ENCODE measurements at places on chromosomes 7 and 10.
A peak's percentile ranks its signal among the peaks of the same experiment; 100 is the strongest.

- no peak for DNase-seq
Measured at GRCh38 chr7:42096681-42097561, 140.1 kb downstream of the GLI3 start.

GRCh38 chr7:107387128-107387527 is 82.7 kb upstream of the GPR22 start:
- peak; percentile 19 for DNase-seq

GRCh38 chr10:12259988-12260387 is 64.0 kb downstream of the CDC123 start:
- DNase-seq: no peak

DNA sequence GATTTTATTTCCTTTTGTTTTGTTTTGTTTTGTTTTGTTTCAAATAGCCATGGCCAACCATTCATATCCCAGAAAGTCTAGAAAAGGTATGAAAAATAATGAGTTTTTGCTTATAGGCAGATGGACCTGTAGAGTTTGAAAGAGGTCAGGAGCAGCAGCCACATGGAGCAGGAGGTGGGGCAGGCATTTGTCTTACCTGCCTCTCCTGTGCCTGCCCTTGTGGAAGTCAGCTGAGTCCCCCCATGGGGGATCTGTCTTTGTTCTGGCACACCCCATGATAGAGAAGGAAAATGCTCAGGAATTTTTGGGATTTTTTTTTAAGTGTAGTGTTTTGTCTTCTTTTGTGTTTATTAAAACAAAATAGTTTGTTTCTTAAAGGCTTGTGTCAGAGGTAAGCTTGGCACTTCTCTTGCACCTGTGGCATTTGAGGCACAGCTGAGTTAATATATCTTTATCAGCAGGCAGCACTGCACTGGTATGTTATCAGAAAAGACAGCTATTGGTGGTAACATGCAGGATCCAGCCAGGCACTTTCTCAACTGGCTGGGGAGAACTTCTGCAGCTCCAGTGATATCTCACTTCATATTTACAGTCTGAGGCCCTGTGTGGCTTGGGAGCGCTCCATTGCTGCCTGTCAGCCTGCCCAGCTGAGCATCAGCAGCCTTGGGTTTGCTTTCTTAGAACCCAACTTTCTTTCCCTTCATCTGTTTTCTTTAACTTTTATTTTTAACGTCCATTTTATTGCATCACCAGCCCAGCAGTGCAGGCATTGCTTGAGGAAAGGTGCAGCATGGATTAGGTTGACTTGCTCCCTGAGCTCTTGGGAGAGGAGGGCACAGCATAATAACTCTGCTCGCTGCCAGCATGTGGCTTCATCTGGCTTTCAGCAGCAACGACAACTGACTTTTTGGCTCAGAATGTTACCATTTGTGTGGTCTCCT is 44.4 kb downstream of the LRRC4 start:
- DNase-seq: no peak

GRCh38 chr10:23826421-23826820 is 382.5 kb upstream of the KIAA1217 start:
- peak; percentile 75 for DNase-seq

DNA sequence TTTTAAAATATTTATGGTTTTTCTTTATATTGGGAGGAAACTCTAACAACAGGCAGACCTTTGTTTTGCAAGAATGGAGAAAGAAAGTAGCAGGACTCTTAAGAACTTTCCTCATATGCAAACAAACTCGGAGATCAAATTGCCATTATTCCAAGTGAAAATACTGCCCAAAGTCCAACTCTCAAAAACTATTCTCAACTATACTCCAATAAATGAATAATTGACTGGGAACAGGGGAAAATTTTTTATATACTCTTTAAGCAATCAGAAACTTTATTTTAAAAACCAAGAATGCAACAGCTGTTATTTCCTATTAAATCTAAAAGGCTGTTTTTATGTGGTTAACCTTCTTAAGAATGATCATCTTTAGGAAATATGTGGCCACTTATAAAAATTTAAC is 101.9 kb downstream of the COL28A1 start:
- no peak for DNase-seq

DNA sequence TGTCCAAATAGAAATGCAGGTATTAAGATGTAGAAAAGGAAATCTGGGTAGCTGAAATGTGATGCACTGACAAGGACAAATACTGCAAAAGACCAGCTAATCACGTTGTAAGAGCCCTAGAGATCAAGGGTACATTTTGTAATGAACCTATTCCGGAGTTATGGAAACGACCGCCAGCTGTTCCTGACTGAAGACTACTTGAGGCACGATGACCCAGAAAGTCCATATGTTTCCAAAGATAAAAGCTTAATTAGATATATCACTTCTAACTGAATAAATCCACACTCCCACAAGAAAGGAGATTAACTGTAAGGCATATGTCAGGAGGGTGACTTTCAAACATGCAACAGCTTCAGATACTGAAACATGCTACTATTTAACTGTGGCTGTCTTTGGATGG is 253.5 kb downstream of the NSUN6 start:
- no peak for DNase-seq

DNA sequence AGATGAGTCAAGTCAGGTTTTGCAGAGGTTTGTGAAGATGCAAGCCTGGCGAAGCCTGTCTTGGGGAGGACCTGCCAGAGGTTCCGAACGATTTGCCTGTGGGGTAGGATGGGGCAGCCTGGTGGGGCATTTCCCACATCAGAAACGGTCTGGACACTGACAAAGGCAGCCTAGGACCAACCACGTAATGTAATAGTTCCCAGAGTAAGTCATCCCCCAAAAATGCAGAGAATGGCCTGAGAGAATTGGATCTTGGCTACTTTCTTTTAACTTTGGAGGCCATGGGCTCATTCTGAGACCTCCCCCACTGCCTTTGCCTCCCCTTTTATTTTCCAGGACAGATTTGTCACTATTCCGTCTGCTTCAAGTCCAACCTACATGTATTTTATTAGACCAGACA is 168.9 kb upstream of the SH2B2 start:
- no peak for DNase-seq

- DNase-seq: no peak
Measured at GRCh38 chr7:80642871-80643270, 4.4 kb downstream of the CD36 start.

GRCh38 chr7:85733169-85733915 is 546.5 kb upstream of the SEMA3D start:
- DNase-seq: no peak

GRCh38 chr10:97887399-97887798 is 37.8 kb downstream of the GOLGA7B start:
- DNase-seq: no peak

DNA sequence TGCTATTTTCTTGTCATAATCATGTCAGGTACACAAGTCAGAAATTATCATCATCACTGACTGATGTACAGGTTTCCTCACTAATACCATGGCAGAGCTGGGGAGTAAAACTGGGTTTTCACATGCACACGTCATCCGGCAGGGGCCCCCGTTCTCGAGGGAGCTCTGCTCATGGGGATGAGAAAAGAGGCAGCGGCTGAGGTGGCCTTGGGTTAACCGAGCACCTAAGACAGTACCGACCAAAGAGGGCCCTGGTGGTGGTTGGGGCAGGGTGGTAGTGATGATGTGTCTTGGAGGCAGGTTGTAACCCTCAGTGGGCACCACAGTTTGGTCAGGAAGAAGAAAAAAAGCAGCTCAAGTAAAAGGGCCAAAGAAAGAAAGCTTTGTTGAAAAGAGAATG is 12.1 kb upstream of the TRPV6 start:
- no peak for DNase-seq

DNA sequence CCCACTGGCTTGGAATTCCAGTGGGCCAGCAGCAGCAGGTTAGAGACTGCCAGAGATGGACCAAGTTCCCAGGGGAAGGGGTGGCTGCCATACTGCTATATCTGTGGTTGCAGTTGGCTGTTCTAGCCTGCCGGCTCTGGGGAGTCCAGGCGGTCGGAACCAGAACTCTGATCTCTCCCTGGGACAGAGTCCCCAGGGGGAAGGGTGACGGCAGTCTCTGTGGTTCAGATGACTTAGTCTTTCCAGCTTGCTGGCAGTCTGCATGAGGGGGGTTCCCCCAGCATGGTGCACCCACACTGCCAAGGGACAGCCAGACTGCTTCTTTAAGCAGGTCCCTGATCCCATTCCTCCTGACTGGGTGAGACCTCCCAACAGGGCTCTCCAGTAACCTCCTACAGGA is 82.5 kb downstream of the C10orf90 start:
- DNase-seq: no peak

DNA sequence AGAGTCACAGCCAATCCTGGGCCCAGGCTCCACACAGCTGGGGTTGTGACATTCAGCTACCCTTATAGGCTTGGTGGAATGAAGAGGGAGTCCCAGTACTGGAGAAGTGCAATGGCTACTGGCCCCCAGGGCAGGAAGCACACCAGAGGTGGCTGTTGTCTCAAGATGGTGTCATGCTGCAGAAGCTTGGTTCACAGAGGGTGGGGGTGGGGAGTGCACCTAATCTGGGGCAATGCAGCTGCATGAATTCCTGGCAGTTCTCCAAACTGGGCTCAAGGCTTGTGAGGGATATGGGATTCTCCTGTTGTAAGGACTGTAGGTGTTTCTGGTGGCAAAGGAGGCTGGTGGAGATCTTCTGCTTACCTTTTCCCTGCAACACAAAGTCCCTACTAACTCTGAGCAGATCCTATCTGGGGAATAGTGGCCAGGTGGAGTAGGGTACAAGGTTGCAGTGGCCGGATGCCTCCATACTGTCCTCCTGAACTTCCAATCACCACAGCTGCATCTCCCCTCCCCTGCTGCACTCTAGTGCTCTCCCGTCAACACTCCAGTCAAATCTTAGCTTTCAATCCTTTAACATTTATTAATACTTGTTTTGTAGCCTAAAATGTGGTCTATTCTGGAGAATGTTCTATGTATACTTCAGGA is 27.4 kb upstream of the PLA2G12B start:
- no peak for DNase-seq

- DNase-seq: no peak
Measured at GRCh38 chr10:112815269-112816032, 134.6 kb upstream of the TCF7L2 start.

DNA sequence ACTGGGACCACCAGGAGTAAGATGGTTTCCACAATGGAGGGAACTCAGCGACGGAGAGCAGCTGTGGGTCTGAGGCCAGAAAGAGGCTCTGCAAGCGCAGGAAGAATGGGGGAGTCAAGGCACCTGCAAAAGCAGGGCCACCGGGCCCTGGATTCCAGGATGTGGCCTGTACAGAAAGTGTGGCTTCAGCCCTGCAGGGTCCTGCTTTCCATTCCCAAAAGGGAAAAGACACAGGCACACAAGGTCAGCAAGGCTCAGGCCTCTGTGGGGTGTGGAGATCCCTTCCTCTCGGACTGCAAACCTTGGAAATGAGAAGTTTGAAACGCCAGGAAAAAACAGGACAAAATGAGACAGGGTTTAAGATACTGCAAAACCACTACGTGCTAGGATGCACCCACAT is 232.5 kb downstream of the TNS3 start:
- DNase-seq: no peak

GRCh38 chr7:48207155-48207675 is 36.0 kb downstream of the ABCA13 start:
- no peak for DNase-seq

- no peak for DNase-seq
Measured at GRCh38 chr7:132276976-132277725, 299.1 kb downstream of the PLXNA4 start.

- DNase-seq: no peak
Measured at GRCh38 chr10:129796710-129797420, 167.2 kb downstream of the EBF3 start.

GRCh38 chr10:24551161-24551560 is 172.5 kb downstream of the ARHGAP21 start:
- DNase-seq: peak; percentile 22

- no peak for DNase-seq
Measured at GRCh38 chr7:107870427-107871000, 20.5 kb upstream of the DLD start.

GRCh38 chr7:71618278-71618677 is 486.3 kb downstream of the GALNT17 start:
- DNase-seq: no peak

GRCh38 chr10:124971276-124971675 is 29.4 kb downstream of the ZRANB1 start:
- no peak for DNase-seq

DNA sequence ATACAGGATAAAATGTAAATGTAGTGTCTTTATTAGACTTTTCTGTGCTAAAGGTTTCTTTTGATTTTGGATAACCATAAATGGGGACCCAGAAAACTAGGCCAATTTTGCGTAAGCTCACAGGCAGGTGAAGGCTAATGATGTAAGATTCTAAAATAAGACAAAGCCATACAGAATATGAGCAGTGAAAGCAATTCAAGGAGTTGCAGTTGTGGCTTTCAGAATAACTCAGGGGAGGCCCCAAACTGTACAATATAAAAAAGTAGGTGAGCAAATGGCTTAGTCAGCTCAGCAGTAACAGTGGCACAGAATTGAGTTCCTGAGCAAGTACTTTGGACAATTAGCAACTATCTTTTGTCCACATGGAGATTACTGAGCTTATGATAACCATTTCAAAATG is 81.7 kb upstream of the NRP1 start:
- DNase-seq: no peak

- DNase-seq: no peak
Measured at GRCh38 chr7:87935384-87935706, 1.3 kb downstream of the ADAM22 start.

- DNase-seq: no peak
Measured at GRCh38 chr10:97736403-97736901, 476 bp upstream of the ZFYVE27 start.

DNA sequence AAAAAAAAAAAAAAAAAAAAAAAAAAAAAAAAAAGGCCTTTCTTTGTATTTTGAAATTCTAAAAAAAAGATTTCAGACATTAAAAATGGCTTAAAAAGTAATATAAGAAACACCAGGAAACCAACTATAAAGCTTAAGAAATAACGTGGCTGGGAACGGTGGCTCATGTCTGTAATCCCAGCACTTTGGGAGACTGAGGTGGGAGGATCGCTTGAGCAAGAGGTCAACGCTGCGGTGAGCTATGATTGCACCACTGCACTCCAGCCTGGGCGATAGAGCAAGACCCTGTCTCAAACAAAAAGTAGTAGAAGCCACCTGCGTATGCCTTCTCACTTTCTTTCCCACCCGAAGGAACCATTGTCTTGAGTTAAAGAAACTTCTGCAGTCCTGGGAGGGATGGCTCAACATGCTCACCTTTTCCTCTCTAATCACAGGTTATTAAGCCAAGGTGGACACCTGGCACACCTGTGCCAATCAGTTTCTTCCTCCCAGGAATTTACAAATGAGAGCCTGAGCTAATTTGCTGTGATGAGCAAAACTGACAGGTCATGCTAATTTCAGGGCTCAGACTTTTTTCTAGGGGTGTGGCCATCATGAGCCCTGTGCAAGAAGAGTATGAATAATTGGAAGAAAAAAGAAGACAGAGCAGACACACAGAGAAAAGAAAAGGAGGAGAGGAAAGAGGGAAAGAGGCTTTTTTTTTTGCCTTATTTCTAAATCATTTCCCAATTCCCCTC is 72.0 kb upstream of the PARD3 start:
- DNase-seq: no peak

GRCh38 chr10:106795619-106796018 is 368.9 kb downstream of the SORCS1 start:
- peak; percentile 46 for DNase-seq

GRCh38 chr7:121071132-121071531 is 82.6 kb downstream of the CPED1 start:
- no peak for DNase-seq

- DNase-seq: peak; percentile 59
Measured at GRCh38 chr10:115092555-115093285, 445 bp upstream of the ATRNL1 start.

- no peak for DNase-seq
Measured at GRCh38 chr10:99656199-99657064, 2.9 kb upstream of the ENTPD7 start.

All from iPS-NIHi11 (cell line).